Esophagus muscularis mucosa (tissue), 4 donors: ENCODE measurements at places on chromosomes 7 and 10. TPM values are rescaled to one million over a fixed set of nuclear protein-coding genes. Genes with fewer than 3 reads are reported as not detected.

The UNCX gene
- total RNA-seq: not detected

The CLDN3 gene
- total RNA-seq: not detected

The CALHM1 gene
- not detected for total RNA-seq

The SPAM1 gene
- total RNA-seq: not detected

The KCNH2 gene
- 41.5 TPM for total RNA-seq

The ARHGAP22 gene
- total RNA-seq: 2.2 TPM

The GPC2 gene
- total RNA-seq: 0.83 TPM

- H3K36me3 ChIP-seq: peaks cover 8% of the 10 kb centered on the region
- H3K27me3 ChIP-seq: no peaks in the 10 kb centered on the region
- H3K4me1 ChIP-seq: peaks cover 7% of the 10 kb centered on the region
- H3K4me3 ChIP-seq: no peak overlapping the region
- DNase-seq: no peak
Observed at GRCh38 chr7:47435889-47436312, 146.0 kb downstream of the TNS3 start.

- H3K36me3 ChIP-seq: peaks cover 16% of the 10 kb centered on the region
- H3K27ac ChIP-seq: peak overlapping the region; percentile 45
- DNase-seq: no peak
- no peaks in the 10 kb centered on the region for H3K27me3 ChIP-seq
Observed at GRCh38 chr10:87531908-87532622, 27.4 kb downstream of the MINPP1 start.

DNA sequence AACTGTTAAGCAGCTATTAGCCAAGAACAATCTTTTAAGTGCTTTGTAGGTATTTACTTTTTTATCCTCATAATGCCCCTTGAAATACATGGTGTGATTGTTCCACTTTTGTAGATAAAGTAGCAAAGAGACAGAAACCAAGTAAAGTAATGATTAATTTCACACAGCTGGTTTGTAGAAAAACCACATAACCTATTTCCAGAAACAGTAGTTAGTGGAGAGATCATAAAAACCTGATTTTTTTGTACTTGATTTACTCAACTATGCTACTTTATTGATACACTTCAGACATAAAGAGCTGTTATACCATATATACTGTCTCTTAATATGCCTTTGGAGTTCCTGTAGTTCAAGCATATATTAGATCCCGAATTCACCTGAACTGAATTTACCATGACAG is 118.4 kb downstream of the SEMA3A start:
- H3K4me1 ChIP-seq: no peaks in the 10 kb centered on the region
- no peak overlapping the region for H3K4me3 ChIP-seq
- DNase-seq: no peak
- no peaks in the 10 kb centered on the region for H3K36me3 ChIP-seq
- no peak overlapping the region for H3K27ac ChIP-seq
- no peaks in the 10 kb centered on the region for H3K27me3 ChIP-seq

DNA sequence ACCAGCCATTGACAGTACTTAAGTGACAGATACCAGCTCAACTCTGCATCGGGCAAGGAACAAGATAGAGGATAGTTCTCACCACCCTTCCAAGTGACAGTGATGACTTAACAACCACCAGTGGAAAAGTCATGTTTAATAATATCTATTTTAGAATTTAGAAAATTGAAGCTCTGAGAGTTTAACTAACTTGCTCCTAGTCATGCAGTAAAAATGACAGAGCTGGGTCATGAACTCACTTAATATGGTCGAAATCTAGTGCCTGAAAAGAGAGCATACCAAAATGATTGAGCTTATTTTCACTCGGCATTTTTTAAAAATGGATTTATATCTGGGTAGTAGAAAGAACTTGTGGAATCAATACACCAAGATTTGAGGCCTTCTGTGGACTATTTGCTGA is 367.8 kb upstream of the IGFBP3 start:
- no peak overlapping the region for H3K4me3 ChIP-seq
- no peaks in the 10 kb centered on the region for H3K36me3 ChIP-seq
- no peak overlapping the region for H3K27ac ChIP-seq

DNA sequence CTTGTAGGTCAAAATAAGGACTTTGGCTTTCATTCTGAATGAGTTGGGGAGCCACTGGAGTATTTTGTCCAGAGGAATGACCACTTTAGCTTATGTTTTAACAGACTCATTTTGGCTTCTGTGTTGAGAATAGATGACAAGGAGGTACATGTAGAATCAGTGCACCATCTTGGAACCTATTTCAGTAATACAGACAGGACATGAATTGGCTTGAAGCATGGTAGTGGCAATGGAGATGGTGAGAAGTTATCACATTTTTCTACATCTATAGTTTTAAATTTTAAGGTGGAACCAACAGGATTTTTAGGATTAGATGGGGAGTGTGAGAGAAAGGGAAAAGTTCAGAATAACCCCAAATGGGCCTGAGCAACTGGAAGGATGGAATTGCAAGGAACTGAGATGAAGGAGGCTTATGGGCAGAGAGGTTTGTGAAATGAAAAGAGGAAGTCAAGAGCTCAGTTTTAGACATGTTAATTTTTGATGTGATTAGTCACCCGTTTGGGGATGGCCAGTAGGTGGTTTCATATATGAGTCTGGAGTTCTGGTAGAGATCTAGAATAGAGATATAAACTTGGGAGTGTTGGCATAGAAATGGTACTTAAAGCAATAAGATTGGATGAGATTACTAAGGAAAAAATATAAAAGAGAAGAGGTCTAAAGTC is 89.2 kb upstream of the JAZF1 start:
- no peaks in the 10 kb centered on the region for H3K27me3 ChIP-seq
- H3K4me1 ChIP-seq: peaks cover 3% of the 10 kb centered on the region
- no peaks in the 10 kb centered on the region for H3K36me3 ChIP-seq
- H3K4me3 ChIP-seq: no peak overlapping the region
- no peak for DNase-seq

GRCh38 chr7:157579425-157579824 is 242.6 kb downstream of the DNAJB6 start:
- no peaks in the 10 kb centered on the region for H3K4me1 ChIP-seq
- no peak overlapping the region for H3K4me3 ChIP-seq
- no peak for DNase-seq
- no peak overlapping the region for H3K27ac ChIP-seq
- no peaks in the 10 kb centered on the region for H3K36me3 ChIP-seq

DNA sequence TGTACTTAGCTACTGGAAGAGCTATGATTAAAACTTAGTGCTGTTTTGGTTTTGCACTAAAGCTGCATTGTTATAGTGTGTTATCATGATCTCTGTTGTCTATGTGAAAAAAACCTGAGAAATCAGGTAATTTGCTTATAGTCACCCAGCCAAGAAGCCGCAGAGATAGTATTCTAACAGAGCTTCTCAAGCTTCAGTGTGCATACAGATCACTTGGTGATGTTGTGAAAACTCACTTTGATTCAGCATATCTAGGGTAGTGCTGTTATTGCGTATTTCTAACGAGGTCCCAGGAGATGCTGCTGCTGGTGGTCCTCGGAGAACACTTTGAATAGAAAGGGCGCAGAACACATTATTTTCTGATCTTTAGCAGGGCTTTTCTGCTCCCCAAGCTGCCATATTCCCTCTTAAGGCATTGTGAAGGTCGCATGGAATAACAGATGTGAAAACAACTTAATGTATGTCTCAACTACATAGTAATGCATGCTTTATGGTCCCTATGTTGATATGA is 68.4 kb upstream of the PDCD4 start:
- H3K27me3 ChIP-seq: no peaks in the 10 kb centered on the region
- H3K4me1 ChIP-seq: peaks cover 26% of the 10 kb centered on the region
- DNase-seq: no peak
- H3K36me3 ChIP-seq: no peaks in the 10 kb centered on the region
- peak overlapping the region; percentile 67 for H3K27ac ChIP-seq

DNA sequence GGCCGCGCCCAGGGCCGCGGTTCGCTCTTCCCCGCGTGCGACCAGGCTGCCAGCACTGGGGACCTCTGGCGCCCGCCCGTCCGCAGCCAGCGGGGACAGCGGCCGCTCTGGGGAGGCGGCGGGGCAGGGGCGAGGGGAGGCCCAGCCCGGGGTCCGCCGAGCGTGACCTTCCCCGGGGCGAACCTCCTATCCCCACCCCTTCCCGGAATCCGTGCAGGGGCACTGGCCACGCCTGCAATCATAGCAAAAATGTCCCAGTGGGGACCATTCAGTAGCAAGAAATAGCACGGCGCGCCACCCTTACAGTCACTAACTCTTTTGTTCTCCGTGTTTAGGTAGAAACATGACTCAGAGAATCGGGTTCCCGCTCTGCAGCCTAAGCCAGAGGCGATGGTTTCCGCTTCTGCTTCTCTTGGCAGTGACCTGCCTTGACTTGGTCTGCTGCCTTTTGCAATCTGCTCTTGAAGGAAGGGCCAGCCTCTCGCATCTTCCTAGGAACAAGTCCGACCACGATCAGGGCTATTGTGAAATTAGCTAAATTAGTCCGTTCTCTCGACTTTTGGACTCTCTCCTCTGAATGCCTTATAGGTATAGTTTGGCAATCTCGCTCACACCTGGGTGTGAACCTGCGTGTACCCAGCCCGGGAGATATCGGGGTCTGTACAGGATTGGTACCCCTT is 79.3 kb upstream of the ACBD5 start:
- H3K27ac ChIP-seq: peak overlapping the region; percentile 76
- H3K27me3 ChIP-seq: no peaks in the 10 kb centered on the region
- H3K4me1 ChIP-seq: no peaks in the 10 kb centered on the region
- H3K4me3 ChIP-seq: peak overlapping the region; percentile 31
- no peak for DNase-seq

GRCh38 chr7:18828994-18829857 is 288.2 kb downstream of the TWIST1 start:
- no peak overlapping the region for H3K4me3 ChIP-seq
- no peak overlapping the region for H3K27ac ChIP-seq
- no peak for DNase-seq
- no peaks in the 10 kb centered on the region for H3K27me3 ChIP-seq

- H3K27me3 ChIP-seq: no peaks in the 10 kb centered on the region
- H3K27ac ChIP-seq: no peak overlapping the region
Observed at GRCh38 chr7:50795831-50796230, 13.1 kb upstream of the GRB10 start.

DNA sequence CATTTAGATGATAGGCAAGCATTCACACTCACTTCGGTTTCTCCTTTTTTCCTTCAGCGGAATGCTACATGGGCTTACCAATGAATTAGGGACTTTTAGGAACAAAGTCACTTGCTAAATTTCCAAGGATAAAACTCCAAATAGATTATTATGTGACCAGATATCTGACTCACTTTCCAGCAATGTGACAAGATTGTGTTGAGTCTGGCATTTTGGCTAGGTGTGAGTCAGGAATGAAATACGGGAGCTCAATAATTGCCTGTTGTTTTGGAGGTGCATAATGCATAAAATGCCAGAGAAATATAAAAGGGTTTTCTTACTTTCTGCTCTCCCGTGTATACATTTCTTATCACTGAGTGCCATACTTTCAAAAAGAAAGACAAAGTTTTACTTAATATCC is 721.1 kb downstream of the KCNMA1 start:
- no peaks in the 10 kb centered on the region for H3K27me3 ChIP-seq
- H3K4me3 ChIP-seq: no peak overlapping the region
- peaks cover 9% of the 10 kb centered on the region for H3K36me3 ChIP-seq

DNA sequence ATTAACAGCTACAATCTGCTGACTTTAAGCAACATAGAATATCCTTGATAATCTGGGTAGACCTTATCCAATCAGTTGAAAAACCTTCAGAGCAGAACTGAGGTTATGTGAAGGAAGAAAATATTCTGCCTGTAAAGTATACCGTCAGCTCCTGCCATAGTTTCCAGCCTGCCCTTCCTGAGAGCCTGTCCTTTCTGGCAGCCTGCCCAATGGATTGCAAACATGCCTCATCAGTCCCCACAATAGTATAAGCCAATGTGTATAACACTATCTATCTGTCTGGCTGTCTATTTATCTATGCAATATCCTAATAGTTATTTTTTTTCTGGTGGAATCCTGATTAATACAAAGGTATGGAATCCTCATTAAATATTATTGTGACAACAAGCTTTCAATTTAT is 489.2 kb upstream of the KCND2 start:
- H3K27me3 ChIP-seq: no peaks in the 10 kb centered on the region
- no peaks in the 10 kb centered on the region for H3K4me1 ChIP-seq
- H3K36me3 ChIP-seq: no peaks in the 10 kb centered on the region
- H3K27ac ChIP-seq: no peak overlapping the region

DNA sequence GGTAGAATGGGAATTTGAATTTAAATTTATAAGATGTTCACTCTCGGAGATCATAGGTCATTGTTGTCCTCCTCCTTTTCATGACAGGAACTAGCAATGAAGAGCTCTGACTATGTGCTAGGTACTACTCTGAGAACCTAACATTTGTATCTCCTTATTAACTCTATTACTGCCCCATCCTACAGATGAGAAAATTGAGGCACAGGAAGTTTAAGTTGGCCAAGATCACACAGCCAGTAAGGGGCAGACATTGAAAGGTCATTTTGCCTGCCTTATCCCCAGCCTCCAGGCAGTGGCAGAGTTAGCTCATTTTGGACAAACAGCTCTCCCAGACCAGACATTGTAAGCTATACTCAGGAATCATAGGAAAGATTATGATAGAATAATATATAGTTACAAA is 6.0 kb downstream of the SRGN start:
- H3K4me3 ChIP-seq: no peak overlapping the region
- no peak overlapping the region for H3K27ac ChIP-seq
- no peaks in the 10 kb centered on the region for H3K27me3 ChIP-seq

DNA sequence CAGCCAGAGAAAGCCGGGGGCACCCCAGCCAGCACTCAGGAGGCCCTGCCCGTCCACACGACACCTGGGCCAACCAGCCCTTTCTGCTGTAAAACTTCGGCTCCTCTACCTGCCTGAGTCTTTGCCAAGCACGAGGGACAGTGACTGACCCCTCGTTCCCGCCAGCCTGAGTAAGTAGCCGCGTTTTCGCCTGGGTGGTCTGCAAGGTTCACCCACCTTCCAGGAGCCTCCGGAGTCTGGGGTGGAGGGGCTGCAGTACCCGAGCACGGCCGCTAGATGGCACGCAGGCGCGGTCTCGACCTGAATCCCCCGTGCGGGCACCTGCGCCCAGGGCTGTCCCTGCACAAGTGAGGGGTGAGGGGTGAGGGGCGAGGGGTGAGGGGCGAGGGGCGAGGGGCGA is 192.7 kb downstream of the PTPRN2 start:
- no peaks in the 10 kb centered on the region for H3K27me3 ChIP-seq
- H3K4me1 ChIP-seq: no peaks in the 10 kb centered on the region
- H3K36me3 ChIP-seq: no peaks in the 10 kb centered on the region
- no peak overlapping the region for H3K4me3 ChIP-seq

- no peaks in the 10 kb centered on the region for H3K27me3 ChIP-seq
- H3K4me3 ChIP-seq: no peak overlapping the region
- no peak overlapping the region for H3K27ac ChIP-seq
- no peak for DNase-seq
Observed at GRCh38 chr7:19482628-19483027, 226.2 kb downstream of the POLR1F start.

DNA sequence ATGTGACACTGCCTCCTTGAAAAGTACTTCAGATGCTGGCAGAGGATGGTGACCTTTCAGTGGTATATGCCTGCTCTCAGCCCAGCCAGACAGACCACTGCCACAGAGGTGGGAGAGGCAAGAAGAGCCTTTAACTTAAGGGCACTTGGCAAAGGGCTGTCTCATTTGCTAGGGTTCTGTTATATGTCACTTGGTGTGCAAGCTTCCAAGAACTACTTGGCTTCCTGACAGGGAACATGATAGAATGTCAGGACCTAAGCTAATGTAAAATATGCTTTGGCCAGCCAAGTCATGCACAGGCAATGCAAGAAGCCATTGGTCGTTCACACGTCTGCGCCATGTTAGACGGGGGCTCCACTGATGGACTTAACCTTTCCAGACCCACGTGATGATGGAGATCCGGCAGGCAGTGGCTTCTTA is 54.7 kb downstream of the RBM20 start:
- H3K27me3 ChIP-seq: no peaks in the 10 kb centered on the region
- H3K27ac ChIP-seq: peak overlapping the region; percentile 19
- no peak for DNase-seq

GRCh38 chr7:93030605-93031225 is 87.1 kb downstream of the SAMD9 start:
- H3K27ac ChIP-seq: no peak overlapping the region
- H3K4me1 ChIP-seq: no peaks in the 10 kb centered on the region
- H3K36me3 ChIP-seq: no peaks in the 10 kb centered on the region
- H3K4me3 ChIP-seq: no peak overlapping the region
- H3K27me3 ChIP-seq: no peaks in the 10 kb centered on the region
